ENCODE measurements at places on chromosomes 2 and 18.
A peak's percentile ranks its signal among the peaks of the same experiment; 100 is the strongest.

GRCh38 chr2:70431716-70432347, 121.8 kb downstream of the TGFA start:
- DNase-seq, result no peak

DNA sequence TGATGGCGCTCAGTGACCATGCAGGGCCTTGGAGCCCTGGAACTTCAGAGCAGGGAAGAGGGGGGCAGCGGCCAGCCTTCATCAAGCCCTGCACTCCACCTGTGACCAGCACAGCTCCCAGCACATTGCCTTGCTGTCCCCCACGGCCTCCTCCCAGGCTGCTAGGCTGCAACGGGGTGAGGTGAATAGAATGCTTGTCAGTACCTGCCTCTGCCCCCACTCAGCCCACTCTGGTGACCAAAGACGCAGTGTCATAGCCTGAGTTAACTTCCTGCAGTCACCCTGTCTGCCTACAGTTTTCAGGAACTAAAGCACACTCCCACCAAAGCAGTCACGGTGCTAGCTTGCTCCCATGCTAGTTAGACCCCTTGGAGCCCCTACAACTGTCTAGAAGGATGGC, 72.1 kb downstream of the STPG4 start:
- DNase-seq, result no peak

- peak; percentile 42 for DNase-seq
Observed at GRCh38 chr2:132374551-132374950, 42.1 kb upstream of the GPR39 start.

DNA sequence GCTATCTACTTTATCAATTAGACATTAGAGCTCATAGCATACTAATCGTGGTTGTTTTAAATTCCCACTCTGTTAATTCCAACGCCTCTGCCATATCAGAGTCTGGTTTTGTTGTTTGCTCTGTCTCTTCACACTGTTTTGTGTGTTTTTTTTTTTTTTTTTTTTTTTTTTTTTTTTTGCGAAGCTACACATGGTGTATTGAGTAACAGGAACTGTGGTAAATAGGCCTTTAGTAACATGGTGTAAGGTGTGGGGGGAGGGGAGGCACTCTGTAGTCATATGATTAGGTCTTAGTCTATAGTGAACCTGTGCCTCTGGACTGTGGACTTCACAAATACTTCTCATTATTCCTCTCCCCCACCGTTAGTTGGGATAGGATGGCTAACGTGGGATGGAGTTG, 370.7 kb upstream of the RAB12 start:
- no peak for DNase-seq

DNA sequence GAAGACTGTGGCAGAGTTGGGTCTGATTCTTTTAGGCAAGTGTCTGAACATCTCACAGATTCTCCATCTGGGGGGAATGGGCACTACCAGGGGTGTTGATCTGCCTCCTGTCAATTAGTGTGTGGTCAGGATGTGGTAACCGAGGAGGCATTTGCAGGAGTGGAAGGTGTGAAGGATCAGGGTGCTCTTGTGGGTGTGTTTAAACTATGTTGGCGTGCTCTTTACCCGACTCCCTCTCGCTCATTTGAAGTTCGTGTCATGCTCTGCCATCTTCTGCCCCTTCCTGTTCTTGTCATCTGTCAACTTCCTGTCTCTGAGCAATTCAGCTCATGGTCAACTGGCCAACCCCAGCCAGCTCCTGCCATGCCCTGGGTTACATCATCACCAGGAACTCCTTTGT, 107.9 kb downstream of the RTN4 start:
- DNase-seq, result no peak

GRCh38 chr2:1663621-1664020, 80.7 kb downstream of the PXDN start:
- no peak for DNase-seq

DNA sequence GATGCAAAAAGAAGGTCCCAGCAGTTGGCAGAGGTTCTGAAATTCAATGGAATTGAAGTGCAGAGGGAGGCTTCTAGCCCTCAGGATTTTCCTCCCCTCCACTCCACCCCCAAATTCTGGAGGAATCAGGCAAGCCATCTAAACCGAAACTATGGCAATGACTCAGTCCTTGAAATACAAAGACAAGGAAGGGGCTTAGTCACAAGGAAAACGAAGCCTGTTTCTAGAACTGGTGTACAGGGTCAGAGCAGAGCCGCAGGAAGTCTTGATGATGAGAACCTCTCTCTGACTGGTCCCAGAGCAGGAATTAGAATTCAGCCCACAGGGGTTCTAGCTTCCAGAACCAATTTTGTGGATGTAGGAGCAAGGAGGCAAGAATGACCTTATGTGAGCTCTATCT, 111.7 kb upstream of the SCN1A start:
- DNase-seq, result peak; percentile 46

- DNase-seq, result no peak
Observed at GRCh38 chr2:103346780-103347179, 584.9 kb downstream of the TMEM182 start.

GRCh38 chr18:61334951-61335683, 1.9 kb downstream of the CDH20 start:
- DNase-seq, result no peak

- no peak for DNase-seq
Observed at GRCh38 chr2:150357770-150358467, 129.5 kb downstream of the RND3 start.

GRCh38 chr2:168992026-168992425, 39.1 kb downstream of the ABCB11 start:
- DNase-seq, result no peak

- peak; percentile 99 for DNase-seq
Observed at GRCh38 chr2:195898505-195899191, 170.0 kb downstream of the DNAH7 start.

DNA sequence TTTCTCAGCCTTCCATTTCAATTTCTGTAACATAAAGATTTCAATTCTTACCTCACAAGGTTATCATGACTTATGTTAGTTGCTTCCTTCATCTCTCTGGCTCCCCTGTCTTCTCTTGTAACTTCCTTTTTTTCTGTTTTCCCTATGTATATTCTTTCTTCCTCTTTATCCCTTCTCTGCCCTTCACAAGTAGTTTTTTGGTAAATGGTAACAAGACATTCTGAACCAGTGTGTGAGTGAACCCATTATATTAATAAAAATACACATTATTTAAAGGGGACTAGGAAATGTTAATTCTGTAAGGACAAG, 8.4 kb downstream of the ACSL3 start:
- no peak for DNase-seq

- DNase-seq, result no peak
Observed at GRCh38 chr2:136487421-136487820, 277.9 kb upstream of the THSD7B start.
